GM18507 (cell line): ENCODE measurements at places on chromosomes 6 and 20.

GRCh38 chr20:29408034-29408695 lies 1849.3 kb upstream of the DEFB115 start:
- no peak for DNase-seq

- no peak for DNase-seq
Measured at GRCh38 chr20:44632103-44632752, 19.3 kb downstream of the ADA start.

DNA sequence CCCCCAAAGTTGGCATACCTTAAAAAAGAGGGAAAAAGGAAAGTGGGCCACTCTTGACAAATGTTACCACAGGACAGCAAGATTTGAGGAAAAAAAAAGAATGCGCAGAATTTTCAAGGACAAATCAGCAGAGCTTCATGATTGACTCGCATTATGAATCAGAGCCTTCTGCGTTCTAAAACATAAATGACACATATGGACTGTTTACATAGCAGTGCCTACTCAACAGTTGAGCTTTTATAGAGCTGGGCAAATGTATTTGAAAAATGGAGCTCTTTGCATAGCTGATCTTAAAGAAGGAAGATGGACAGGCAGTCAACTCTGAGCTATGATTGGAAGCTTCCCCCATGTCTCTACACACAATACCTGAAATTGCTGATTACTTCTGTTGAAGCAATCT lies 213.2 kb upstream of the NT5E start:
- no peak for DNase-seq

DNA sequence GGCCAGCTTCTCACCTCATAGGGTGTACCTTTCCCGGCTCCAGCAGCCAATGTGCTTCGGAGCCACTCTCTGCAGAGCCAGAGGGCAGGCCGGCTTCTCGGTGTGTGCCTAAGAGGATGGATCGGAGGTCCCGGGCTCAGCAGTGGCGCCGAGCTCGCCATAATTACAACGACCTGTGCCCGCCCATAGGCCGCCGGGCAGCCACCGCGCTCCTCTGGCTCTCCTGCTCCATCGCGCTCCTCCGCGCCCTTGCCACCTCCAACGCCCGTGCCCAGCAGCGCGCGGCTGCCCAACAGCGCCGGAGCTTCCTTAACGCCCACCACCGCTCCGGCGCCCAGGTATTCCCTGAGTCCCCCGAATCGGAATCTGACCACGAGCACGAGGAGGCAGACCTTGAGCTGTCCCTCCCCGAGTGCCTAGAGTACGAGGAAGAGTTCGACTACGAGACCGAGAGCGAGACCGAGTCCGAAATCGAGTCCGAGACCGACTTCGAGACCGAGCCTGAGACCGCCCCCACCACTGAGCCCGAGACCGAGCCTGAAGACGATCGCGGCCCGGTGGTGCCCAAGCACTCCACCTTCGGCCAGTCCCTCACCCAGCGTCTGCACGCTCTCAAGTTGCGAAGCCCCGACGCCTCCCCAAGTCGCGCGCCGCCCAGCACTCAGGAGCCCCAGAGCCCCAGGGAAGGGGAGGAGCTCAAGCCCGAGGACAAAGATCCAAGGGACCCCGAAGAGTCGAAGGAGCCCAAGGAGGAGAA lies 10.5 kb downstream of the GNAS-AS1 start:
- no peak for DNase-seq

GRCh38 chr20:25738198-25738597 lies 41.5 kb upstream of the ZNF337 start:
- no peak for DNase-seq
